ENCODE measurements at places on chromosomes 3 and 15. TPM values are rescaled to one million over a fixed set of nuclear protein-coding genes. Genes with fewer than 3 reads are reported as not detected.

NIPA2 gene
- 64.6 TPM for polyA plus RNA-seq

DNA sequence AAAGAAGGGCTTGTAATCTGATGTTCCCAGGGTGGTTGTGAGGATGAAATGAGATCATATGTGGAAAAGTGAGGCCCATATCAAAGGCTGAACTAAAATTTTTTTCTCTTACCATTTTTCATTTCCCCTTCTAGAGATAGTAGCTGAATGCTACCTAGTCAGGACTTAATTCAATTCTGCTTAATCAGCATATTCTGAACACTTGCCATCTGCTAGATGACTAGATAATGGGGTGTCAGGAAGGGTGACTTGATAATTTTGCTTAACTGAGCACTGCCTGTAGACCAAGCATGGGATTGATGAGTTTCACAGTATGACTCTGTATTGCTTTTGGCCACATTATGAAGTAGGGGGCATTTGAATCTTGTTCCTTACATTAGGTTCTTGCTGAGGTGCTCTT, 136.2 kb downstream of the CHST2 start:
- no peak for DNase-seq

- DNase-seq = no peak
Observed at GRCh38 chr3:185126201-185126600, 26.7 kb downstream of the C3orf70 start.

DNA sequence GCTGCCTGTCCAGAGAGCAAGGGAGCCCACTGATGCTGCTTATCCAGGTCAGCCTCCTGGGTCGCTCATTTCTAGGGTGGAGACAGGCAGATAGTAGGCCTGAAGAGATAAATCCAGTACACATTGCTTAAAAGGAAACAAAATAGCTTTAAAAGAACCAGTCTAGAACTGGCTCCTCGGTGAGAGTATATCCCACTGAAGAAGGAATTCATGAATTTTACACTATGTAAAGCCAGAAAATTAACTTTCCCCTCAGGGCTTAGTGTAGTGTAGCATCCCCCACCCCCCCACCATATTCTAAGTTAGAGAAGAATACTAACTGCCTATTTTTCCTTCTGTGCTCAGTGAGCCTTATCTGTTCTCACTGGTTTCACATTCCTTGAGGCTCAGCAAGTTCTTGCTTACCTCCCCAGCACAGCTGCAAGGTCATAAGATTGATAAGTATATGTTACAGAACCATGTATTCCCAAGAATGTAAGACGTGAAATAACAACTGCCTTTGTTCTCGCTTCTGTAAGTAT, 30.5 kb upstream of the NOX5 start:
- no peak for DNase-seq

DNA sequence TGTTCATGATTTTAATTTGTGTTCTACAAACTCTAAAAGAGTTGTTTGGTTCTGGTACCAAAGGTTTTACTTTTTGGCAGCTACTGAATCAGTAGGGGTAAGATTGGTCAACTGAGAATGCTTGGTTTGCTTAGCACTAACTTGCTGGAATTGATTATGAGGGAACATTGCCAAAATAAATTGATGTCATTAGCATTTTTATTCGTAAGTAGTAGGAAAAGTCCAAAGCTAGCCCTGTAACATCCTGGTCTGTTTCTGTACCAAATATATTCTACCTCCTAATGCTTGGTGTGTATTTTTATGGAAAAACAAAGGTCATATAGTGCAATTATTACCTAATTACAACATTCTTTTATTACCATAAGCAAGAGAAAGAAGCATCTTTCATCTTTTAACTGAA, 35.9 kb upstream of the KPNA4 start:
- DNase-seq = no peak

CTSH gene
- 4.8 TPM for polyA plus RNA-seq

All from AG04450 (cell line).